ENCODE measurements at places on chromosomes 6 and 20. TPM values are rescaled to one million over a fixed set of nuclear protein-coding genes. Genes with fewer than 3 reads are reported as not detected.

GRCh38 chr6:75281653-75282052 lies 2.9 kb downstream of the TMEM30A start:
- no peaks in the 10 kb centered on the region for H3K36me3 ChIP-seq
- no peaks in the 10 kb centered on the region for H3K27me3 ChIP-seq
- H3K4me3 ChIP-seq: no peak overlapping the region
- H3K27ac ChIP-seq: no peak overlapping the region

DNA sequence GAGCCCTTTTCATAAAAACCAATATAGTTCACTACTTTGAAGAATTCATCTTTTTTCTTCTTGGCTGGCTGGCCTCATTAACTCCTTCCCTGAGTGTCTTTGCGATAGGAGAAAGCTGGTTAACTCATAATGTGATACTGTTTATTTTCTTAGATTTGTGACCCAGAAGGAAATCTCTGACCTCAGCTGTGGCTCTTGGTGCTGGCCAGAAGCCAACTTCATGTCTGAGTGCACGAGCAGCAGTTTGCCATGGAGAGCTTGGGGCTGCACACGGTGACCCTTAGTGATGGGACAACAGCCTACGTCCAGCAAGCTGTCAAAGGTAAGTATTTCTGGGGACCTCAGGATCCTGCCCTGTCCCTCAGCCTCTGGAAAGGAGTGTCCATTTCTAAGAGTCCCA lies 16.7 kb upstream of the DEF6 start:
- DNase-seq: no peak
- H3K4me3 ChIP-seq: no peak overlapping the region
- no peak overlapping the region for H3K27ac ChIP-seq
- peaks cover 3% of the 10 kb centered on the region for H3K36me3 ChIP-seq

DNA sequence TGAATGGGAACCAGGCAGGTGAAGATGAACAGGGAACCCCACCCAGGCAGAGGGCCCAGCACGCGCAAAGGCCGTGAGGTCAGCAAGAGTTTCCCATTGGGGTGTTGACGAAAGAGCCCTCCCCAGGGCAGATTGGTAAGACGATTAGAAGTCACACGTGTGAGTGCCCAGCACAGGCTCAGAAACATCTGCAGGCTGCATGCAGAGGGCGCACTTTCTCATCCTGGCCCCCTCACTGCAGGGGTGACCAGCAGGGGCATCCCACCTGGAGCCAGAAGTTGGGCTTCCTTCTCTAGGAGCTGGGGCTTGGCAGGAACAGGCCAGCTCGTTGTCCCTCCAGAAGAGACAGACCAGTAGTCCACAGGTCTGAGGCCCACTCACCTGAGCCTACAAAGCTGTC lies 38.4 kb downstream of the VSTM2L start:
- no peak overlapping the region for H3K4me3 ChIP-seq
- no peaks in the 10 kb centered on the region for H3K36me3 ChIP-seq
- H3K27ac ChIP-seq: no peak overlapping the region
- H3K4me1 ChIP-seq: no peaks in the 10 kb centered on the region
- H3K27me3 ChIP-seq: no peaks in the 10 kb centered on the region

The HLA-DOA gene
- 9.8 TPM for total RNA-seq
